ENCODE measurements at places on chromosomes 2 and 18.
A peak's percentile ranks its signal among the peaks of the same experiment; 100 is the strongest.

- DNase-seq: no peak
Measured at GRCh38 chr2:205539603-205540002, 142.7 kb upstream of the NRP2 start.

GRCh38 chr2:133642791-133643191 lies 74.5 kb upstream of the NCKAP5 start:
- DNase-seq: peak; percentile 60

GRCh38 chr18:56889621-56890020 lies 238.5 kb downstream of the WDR7 start:
- no peak for DNase-seq

GRCh38 chr18:48781163-48781987 lies 169.4 kb downstream of the SMAD7 start:
- no peak for DNase-seq

Data from fibroblast of skin of left biceps (primary cell).